Hematopoietic multipotent progenitor cell treated with erythropoietin and hydrocortisone succinate and interleukin-3 and kit ligand, for 4 days (in vitro differentiated cells): ENCODE measurements at places on chromosomes 7 and 10.

DNA sequence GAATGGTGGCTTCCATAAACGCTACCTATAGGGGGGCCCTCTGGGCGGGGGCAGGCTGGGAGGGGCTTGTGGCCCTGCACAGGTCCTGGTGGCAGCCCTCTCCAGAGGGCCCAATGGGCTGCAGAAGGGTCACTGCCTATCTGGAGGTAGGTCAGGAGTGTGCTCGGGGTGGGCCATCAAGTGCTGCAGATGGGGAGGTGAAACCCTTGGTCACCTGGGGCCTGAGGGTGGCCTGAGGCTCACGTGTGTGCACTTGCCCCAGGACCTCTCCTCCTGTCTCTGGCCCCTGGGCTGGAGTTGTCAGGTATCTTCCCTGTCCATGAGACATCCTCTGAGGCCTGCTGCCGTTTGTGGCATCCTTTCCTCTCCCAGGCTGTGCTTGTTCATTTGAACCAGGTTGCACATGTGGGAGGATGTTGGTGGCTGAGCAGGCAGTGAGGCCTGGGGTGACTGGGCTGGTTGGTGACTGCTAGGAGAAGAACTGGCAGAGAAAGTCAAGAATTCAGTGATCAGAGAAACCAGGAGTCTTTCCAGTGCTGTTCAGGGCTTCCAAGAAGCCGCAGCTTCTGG lies 21.1 kb upstream of the SH2D4B start:
- no peak for DNase-seq

DNA sequence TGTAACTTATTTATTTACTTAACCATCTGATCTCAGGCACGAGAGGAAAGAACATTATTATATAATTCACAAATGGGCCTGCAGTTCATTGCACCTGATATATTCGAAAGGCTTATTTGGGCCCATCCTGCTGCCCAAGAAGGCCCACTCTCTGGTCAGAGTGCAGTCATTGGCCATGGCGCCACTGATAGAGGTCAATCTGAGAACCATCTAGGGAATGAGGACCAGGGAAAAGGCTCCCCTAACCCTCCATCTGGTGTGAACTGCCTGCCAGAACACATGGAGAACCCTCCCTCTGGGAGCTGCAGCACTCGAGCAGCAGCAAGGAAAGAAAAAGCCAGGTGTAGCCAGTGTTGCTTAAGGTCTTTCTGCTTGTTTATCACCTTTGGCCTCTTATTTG lies 136.6 kb downstream of the REEP3 start:
- DNase-seq = no peak

- DNase-seq = no peak
Observed at GRCh38 chr10:80324891-80325364, 31.6 kb downstream of the DYDC1 start.

- DNase-seq = no peak
Observed at GRCh38 chr7:42135728-42136127, 101.3 kb downstream of the GLI3 start.

GRCh38 chr7:128405471-128406313 lies 4.1 kb downstream of the IMPDH1 start:
- peak; percentile 79 for DNase-seq

- no peak for DNase-seq
Observed at GRCh38 chr7:149558149-149558861, 60.7 kb upstream of the ZNF746 start.

GRCh38 chr10:130897815-130898214 lies 413.7 kb downstream of the TCERG1L start:
- DNase-seq = no peak

GRCh38 chr7:156819733-156820295 lies 73.2 kb downstream of the LMBR1 start:
- peak; percentile 76 for DNase-seq

- DNase-seq = no peak
Observed at GRCh38 chr7:84811362-84811761, 375.5 kb downstream of the SEMA3D start.

DNA sequence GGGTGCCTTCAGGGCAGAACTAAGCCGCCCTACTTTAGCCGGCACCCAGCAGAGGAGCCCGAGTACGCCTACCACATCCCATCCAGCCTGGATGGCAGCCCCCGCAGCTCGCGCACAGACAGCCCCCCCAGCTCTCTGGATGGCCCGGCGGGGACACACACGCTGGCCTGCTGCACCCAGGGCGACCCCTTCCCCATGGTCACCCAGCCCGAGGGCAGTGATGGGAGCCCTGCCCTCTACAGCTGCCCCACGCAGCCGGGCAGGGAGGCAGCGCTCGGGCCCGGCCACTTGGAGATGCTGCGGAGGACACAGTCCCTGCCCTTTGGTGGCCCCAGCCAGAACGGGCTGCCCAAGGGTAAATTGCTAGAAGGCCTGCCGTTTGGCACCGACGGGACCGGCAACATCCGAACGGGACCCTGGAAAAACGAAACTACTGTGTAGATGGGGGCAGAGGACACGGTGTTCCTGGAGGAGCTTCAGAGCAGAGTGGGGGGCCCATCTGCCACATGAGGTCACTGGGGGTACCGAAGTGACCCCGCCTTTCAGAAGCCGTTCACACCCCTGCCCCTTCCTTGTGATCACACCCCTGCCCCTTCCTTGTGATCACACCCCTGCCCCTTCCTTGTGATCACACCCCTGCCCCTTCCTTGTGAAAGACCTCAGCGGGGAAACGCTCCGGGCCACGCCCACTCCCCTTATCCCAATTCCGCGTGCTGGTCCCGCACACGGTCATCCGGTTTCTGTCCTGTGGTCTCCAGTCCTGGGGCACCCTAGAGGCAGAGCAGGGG lies 30.8 kb upstream of the KNDC1 start:
- DNase-seq = no peak

DNA sequence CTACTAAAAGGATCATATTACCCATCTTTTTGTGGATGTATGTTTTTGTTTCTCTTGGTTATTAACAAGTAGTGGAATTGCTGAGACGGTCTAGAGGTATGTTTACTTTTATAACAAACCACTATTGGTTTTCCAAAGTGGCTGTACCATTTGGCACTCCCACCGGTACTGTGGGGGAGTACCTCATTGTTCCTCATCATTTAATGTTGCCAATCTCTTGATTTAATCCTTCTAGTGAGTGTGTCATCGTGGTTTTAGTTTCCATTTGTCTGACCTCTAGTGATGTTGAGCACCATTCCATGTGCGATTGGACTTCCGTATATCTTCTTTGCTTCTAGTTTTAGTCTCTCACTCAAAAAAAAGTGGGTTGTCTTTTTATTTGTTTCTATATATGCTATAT lies 50.4 kb downstream of the RBM33 start:
- peak; percentile 13 for DNase-seq

DNA sequence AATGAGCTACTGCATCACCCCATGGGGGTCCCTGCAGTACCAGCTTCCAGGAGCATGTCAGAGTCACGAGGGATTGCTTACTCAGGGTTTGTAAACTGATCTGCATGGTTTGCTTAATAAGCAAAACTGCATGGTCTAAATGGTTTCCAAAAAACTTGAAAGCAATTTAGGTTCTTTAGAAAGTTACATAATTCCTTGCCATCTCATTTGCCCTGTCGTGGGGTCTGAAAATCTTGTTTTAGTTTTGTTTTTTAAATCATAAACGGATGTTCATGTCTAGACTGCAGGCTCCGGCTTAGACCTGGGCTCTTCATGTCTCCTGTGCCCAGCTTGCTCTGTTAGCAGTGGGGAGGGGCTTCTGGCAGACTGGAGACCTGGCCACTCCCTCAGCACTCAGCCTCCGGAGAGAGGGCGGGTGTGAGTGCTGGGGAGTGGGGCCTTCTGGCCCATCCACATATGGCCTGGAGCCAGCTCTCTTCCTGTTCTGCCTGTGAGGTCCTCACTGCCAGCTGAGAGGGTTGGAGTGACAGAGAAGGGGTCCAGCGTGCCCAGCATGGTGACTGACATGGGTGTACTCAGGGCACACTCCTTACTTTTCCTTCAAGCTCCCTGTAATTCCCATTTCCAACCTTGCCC lies 17.5 kb downstream of the PRF1 start:
- DNase-seq = peak; percentile 86

DNA sequence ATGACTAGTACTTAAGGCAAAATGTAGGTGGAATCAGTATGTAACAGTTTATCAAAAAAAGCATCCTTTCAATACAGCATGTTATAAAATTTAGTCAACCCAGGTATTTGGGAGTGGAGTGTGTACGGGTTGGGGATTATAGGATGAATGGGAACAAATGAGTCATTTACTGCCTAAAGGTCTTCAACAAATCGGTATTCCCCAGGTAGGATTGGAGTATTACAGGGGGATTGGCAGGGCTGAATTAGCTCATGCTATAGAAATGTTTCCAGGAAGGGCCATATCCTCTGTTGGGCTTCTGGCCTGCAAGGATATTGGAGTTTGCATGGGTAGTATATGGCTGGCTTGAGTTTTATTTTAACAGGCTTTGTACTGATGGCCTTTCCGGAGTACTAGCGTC lies 723.7 kb downstream of the SORCS1 start:
- DNase-seq = no peak

DNA sequence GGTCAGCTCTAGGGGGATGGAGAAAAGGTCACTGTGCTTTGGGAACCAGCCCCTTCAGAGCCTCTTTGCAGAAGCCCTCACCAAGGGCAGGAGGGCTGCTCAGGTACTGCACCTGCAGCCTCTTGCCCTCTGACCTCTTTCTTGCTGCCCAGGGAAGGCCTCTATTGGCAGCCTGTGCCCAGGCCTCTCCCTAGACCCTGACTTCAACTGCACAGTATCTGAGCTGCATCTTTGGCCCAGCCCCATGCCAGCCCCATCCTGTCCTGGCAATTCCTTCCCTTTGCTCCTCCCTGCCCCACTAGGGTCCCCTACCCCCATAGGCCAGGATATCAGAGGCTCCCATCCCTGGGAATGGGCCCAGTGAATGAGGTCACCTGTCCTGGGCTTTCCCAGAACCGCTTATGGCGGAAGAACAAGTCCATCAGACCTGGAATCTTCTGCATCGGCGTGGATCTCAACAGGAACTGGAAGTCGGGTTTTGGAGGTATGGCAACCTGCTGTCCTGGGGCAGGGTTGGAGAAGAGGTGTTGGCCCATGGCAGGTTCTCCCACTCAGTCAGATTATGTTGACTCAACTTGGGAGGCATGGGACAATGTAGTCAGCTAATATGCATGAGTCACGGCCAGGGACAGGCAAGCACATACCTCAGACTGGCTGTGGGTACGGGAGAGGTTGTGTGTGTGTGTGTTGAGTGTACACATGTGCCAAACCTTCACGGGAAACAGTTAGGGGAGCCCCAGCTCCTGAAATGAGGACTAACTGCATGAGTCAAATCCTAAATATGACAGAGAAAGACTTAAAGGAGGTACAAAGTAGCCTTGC lies 17.1 kb upstream of the CPA1 start:
- DNase-seq = no peak

GRCh38 chr7:40604601-40605438 lies 470.0 kb downstream of the SUGCT start:
- DNase-seq = peak; percentile 82

DNA sequence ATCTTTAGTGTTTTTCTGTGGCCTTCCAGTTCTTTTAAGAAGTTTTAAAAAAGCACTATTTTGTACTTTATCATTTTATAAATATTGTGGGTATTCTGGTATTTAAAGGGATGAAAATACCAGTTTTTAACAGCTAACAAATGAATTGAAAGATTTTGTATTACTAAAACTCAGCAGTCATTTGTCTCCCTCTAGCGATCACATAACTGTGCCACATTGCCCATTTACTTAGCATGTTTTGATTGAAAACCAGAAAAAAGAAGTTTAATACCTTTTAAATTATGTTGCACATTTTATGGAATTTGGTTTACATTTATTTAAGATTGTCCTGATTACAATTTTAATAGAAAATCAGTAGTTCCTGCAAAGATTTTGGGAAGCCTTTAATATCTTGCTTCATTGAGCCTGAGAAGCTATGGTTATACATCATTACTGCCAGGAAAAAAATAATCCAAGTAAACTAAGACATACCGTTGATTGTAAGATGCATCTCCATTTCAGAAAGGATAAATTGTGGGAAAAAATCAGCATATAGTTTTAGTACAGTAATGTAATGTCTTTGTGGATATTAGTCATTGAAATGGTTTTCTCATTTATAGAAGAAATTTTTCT lies 34.9 kb downstream of the TAX1BP1 start:
- DNase-seq = peak; percentile 72

GRCh38 chr10:129110780-129111179 lies 356.3 kb upstream of the MGMT start:
- no peak for DNase-seq

- no peak for DNase-seq
Observed at GRCh38 chr7:65002972-65003585, 3.4 kb downstream of the ERV3-1 start.

DNA sequence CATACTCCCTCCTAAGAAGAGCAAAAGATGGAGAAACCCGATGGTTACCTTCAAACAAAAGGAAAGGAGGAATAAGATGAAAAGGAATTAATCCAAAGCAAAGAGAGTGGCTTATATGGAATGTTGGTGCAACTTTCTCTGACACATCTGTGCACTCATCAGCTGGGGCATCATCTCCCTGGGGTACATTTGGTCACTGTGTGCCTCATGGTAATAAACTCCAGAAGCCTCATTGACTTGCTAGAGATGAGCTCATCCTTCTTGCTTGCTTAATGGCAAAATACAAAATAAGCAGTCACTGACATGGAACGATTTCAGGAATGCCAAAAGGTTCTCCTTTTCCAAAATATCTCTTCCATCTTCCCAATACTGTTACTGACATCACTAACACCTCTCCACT lies 22.5 kb downstream of the CAV1 start:
- DNase-seq = no peak

DNA sequence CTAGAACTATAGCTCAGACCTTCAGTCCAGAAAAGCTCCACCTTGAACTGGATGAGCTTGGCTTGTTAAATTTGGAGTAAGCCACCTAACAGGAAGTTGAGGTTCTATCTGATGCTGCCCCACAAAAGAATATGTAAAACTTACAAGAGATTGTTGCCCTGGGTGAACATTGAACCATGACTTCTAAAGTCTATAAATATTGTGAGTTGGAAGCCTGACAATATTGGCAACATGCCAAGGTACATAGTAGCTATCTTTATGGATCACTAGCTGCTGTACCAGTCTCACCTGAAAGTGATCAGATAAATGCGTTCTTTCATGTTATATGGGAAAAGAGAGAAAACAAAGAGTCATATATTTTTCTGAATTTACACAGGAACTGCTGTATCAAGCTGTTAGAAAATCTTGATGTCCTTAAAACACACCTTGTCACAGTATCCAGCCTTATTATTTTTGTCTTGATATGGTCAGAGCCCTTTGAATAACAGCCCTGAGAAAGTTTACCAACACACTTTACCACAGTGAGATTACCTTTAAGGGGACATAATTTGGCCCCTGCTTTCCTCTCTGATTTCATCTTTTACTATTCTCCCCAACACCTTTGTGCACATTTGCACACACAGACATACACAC lies 92.0 kb downstream of the LSMEM1 start:
- no peak for DNase-seq

- DNase-seq = peak; percentile 19
Observed at GRCh38 chr7:150406312-150406566, 27.1 kb downstream of the ZNF775 start.

DNA sequence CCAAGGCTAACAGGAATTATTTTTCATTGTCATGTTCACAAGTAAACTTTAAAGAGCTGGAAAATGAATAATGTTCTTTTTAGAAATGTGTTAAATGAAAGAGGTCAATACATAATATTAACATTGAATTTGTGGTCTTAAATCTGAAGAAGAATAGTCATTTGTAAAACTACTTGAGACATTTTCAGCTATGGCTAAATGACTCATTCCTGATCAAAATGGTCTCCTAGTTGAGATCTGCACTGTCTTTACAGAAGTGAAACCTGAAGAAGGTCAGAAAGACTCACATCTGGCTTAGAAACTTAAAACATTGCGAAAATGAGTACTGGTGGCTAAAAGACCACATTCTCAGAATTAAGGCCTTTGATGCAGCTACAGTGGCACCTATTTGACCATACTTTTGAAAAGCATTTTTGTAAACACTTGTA lies 5.9 kb downstream of the PIK3CG start:
- DNase-seq = peak; percentile 50

GRCh38 chr10:19819419-19820033 lies 3.3 kb downstream of the PLXDC2 start:
- peak; percentile 88 for DNase-seq
